ENCODE measurements at places on chromosomes 4 and X.

- DNase-seq: no peak
Measured at GRCh38 chr4:83115656-83116285, 1.2 kb upstream of the PLAC8 start.

DNA sequence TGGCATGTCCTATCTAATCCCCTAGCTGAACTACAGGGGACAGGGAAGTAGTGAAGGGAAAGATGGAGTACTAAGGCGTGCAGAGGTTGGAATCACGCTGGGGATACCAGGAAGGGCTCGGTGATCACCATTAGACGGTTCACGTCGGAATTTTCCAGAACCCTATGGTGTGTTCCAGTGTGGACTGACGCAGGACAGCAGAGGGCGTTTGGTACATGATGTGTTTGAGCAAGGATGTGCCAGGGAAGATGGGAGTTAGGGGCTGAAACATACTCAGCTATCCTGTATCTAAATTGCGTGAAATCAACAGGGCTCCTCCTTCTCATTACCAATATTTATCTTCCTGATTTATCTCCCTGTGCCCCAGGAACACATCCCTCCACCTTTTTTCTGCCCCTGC, 33.7 kb downstream of the PRPS2 start:
- DNase-seq: no peak

DNA sequence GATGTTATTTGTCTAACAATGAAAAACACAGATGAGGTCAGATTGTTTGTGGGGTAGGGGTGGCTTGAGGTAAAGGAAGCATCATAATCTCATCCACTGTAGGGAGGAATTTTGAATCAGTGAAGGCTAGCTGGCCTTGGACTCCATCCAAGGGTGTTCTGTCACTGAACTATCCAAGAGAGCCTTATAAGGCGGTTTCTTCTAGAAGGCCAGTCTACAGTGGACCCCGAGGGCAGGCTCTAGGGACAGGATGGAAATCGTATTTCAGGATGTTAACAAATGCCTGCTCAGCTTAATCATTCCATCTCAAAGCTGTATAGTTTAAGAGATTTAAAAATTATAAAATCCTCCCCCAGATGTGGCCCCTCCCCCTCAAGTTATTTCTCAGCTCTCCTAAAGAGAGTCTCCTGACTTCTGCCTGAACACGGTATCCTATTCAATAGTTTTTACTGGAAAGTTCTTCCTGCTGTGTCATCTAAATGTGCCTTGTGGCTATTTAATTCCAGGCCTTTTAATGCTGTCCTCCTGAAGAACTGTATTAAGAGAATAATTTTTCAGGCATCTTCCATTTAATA, 8.0 kb downstream of the IGFBP7 start:
- DNase-seq: no peak

- DNase-seq: peak; percentile 31
Measured at GRCh38 chr4:41656572-41657520, 91.7 kb downstream of the PHOX2B start.

- no peak for DNase-seq
Measured at GRCh38 chrX:46433892-46434291, 111.3 kb downstream of the ZNF674 start.

DNA sequence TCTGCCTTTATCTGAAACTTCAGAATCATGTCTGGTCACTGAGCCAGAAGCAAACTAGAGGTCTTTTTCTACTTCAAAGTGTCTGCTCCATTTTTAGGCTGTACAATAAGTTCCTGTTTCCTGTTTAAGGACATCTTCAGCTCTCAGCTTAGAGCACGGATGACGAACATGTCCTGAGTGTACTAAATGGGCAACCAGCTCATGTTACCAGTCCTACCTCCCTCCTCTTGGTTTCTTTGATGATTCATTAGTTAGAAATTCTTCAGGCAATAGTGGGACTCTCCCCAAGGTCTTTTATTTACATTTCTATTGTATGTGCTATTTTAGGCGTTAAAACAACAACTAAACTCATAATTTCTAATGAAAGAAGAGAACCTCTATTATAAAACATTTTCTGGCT, 58.0 kb downstream of the ENPEP start:
- DNase-seq: no peak

- DNase-seq: no peak
Measured at GRCh38 chrX:120137439-120137838, 21.0 kb upstream of the RHOXF2 start.

DNA sequence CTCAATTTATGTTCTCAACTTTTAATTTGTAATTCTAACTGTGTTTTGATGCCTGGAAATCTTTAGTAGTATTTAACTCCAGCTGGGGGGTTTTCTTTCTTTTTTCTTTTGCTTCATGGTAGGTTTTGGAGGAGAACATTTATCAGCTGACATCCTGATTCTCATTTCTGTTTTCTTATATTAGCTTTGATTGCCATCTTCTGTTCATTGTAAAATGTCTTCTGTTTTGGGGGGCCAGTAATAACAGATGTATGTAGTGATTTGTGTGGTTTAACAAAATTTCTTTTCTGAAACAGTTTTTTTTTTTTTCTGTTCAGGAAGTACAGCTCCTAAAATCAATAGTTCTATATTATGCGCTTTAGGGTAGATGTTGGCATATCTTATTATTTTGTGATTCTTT, 182.2 kb downstream of the GABRB1 start:
- no peak for DNase-seq

GRCh38 chrX:41184312-41184711, 99.1 kb downstream of the USP9X start:
- DNase-seq: no peak

DNA sequence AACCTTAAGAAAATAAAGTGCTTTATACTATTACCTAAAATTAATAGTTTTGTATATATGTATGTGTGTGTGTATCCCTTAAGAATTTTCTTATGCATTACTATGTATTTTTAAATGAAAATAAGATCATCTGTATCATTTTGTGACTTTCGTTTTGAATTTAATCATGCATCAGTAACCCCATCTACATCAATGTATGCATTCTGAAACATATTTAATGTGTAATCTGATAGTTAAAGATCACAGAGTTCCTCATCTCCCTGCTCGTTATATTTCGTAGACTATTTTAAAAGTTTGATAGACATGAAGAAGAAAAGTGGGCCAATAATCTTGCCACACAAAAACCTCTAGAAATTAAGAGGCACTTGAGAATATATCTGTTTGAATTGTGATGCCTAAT, 7.4 kb downstream of the BMPR1B start:
- no peak for DNase-seq

- DNase-seq: no peak
Measured at GRCh38 chr4:67725981-67726380, 25.0 kb upstream of the UBA6 start.

GRCh38 chrX:10971759-10972158, 139.4 kb upstream of the HCCS start:
- no peak for DNase-seq

- no peak for DNase-seq
Measured at GRCh38 chr4:73527196-73527595, 45.7 kb downstream of the AFM start.

DNA sequence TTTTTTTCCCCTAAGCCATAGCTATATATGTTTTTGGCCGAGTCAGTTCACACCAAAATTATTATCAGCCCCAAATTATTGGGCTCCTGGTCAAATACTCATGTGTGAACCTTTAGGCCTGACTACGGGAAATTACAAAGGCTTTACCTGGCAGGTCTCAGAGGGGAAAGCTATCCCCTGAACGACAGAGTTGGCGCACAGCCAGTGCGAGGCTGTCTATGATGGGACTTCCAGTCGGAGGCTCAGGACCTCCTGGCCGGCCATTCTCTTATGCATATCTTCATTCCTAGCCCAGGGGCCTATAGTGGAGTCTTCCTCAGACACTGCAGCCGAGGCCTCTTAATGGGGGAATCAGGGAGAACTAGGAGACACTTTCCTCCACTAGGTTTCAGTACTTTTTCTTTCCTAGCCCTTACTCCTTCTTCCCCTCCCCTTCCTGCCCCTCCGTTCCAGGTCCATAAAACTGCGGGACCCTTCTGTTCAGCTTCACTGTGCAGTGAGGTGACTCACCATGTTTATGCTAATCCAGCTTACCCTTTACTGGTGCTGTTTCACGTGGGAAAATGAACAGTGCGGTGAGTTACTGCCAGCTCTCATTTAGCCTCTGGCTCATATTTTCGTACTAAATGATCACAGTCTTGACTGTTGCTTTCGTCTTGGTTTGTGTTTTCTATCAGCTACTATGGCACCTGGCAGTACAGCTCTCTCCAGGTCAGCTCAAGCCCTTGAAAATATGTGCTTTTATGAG, 533.9 kb downstream of the FSTL5 start:
- no peak for DNase-seq

GRCh38 chrX:7926501-7926900, 712 bp downstream of the PNPLA4 start:
- no peak for DNase-seq

DNA sequence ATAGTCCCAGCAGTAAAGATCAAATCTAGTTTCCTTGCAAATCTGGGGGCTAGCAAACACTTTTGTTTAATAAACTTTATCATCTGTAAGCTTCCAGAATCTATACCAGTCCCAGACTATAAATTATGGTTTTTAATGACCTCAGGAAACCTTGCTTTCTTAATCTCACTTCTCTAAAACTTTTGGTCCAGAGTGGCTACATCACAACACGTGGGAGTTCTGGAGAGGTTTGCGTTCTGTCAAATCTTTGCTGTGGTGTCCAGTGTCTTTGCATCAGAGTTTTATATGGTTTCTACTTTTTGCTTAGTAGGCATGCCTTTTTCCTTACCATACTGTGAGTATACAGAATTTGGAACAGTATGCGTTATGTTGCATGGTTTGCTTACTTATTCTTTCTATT, 193.9 kb downstream of the ANK2 start:
- no peak for DNase-seq

DNA sequence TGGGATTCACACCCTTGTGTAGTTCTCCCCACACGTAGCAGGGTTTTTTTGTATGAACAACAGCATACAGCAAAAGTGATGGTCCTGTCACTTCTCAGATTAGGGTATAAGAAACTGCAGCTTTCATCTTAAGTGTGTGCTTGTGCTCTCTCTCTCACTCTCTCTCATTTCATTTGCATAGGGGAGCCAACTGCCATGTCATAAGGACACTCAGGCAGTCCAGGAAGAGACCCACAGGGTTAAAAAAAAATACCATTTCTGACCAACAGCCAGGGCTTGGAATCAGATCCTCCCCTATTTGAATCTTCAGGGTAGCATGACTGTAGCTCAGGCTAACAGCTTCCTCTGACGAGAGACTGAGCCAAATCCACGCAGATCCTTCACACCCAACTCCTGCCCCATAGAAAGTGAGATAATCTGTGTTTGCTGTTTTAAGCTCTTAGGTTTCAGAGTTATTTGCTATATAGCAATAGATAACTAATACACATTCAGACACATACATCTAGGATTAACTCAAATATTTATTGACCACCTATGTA, 331.2 kb downstream of the PAPSS1 start:
- DNase-seq: no peak

DNA sequence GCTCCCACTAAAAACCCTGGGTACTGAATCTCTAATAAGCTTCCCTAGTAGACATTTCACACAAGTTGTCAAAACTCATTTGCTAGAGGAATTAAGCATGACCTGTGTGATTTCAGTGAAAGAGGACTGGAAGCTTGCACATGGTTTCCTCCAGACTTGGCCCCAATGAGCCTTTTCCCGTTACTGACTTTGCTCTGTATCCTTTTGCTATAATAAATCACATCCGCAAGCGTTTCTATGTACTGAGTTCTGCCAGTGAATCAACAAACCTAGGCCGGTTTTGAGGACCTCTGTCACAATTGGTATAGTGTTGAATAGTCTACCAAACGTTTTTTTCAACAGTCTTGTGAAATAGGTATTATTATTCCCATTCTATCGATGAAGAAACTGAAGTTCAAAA, 8.2 kb downstream of the ATP11C start:
- DNase-seq: no peak

GRCh38 chr4:132642016-132642817, 506.9 kb upstream of the PCDH10 start:
- peak; percentile 24 for DNase-seq

- DNase-seq: no peak
Measured at GRCh38 chr4:161256172-161256571, 907.6 kb downstream of the FSTL5 start.

DNA sequence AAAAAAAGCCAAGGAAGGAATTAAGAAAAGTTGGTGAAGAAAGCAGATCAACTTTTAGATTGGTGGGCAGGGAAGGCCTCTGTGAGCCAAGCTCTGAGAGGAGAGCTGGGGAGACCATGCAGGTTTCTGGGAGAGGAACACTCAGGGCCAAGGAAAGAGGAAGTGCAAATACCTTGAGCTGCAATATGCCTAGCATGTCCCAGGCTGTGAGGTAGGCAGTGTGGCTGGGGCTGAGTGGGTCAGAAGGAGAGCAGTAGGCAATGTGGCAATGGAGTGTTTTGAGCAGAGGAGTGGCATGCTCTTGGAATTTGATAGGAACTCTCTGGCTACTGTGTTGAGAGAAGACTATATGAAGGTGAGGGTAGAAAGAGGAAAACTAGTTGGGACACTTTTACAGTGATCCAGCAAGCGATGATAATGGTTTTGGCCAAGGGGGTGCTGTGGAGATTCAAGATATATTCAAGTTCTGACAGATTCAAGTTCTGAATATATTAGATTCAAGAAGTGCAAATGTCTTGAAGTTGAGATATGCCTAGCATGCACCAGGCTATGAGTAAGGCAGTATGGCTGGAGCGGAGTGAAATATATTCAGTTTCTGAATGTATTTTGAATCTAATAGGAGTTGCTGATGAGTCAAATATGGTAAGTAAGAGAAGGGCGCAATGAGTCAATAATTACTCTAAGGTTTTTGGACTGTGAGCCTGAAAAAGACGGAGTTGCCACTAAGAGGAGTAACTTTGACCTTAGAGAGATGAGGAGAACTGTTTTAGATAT, 172.5 kb downstream of the CAMK2D start:
- DNase-seq: no peak

DNA sequence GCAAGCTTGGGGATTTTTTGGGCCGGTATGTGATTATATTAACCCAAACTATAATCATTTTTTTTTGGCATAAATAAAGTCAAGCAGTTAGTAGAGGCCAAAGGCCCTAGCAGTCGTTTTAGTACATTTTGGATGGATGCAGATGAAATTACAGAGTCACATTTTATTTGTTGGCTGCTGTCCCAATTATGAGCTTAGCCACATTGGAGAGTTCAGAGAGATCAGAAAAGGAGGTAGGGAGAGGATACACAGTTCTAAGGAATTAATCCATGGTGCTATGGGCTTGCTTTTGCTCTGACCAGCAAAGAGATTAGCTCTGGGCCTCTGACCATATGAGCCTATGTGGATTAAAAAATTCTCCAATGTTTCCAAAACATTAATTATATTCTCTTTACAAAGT, 395.1 kb downstream of the RAPGEF2 start:
- DNase-seq: no peak

DNA sequence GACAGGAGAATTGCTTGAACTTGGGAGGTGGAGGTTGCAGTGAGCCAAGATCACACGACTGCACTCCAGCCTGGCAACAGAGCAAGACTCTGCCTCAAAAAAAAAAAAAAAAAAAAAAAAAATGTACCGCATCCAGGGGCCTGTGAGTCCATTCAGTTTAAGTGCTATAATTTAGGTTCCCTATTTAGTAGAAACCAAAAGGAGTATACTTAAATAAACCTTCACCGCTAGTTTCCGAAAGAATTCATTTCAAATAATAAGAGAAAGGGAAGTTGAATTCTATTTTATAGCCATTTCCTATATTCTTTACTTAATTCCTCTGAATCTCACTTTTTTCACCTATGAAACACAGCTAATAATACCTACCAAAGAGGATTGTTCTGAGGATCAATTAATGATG, 20.8 kb upstream of the LRBA start:
- DNase-seq: no peak

- peak; percentile 24 for DNase-seq
Measured at GRCh38 chr4:41260116-41260733, 3.5 kb downstream of the UCHL1 start.
